ENCODE measurements at places on chromosomes 7 and 10.

DNA sequence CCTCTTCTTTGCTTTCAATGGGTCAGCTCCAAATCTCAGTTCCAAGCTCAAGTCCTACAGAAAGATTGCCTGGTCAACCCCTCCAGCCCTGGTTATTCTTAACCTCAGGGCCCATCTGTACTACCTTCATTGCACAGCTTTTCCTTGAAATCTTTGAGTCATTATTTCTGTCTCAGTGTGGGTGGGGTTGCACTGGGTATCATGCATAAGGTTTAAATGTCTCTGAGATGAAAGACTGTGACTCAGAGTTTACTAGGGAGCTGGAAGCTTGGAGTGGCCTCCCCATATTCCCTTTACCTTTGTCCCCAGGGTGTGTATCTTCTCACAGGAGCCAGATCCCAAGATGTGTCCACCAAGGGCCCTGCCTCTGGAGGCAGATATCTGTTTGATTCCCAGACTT is 3.3 kb upstream of the OR6V1 start:
- no peak for DNase-seq

GRCh38 chr10:99316374-99316773 is 12.8 kb upstream of the CNNM1 start:
- DNase-seq, result no peak

DNA sequence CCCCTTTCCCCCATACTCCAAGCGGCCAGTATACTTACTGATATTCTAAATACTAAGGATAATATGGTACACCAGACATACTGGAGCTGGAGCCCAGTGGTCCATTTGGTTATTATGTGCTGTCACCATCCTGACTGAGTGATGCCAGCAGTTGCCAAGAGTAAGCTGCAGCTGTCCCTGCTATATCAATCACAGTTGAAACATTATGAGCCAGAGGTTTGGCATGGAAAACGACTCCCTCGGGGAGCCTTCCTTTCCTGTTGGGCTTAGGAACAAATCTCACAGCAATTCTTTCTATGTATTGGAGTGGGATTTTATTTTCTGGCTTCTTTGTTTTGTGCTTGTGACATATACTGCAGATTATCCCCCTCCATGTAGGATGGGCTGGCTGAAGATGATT is 32.6 kb downstream of the STRIP2 start:
- DNase-seq, result no peak

- DNase-seq, result no peak
Observed at GRCh38 chr7:16491148-16491547, 25.6 kb upstream of the SOSTDC1 start.

DNA sequence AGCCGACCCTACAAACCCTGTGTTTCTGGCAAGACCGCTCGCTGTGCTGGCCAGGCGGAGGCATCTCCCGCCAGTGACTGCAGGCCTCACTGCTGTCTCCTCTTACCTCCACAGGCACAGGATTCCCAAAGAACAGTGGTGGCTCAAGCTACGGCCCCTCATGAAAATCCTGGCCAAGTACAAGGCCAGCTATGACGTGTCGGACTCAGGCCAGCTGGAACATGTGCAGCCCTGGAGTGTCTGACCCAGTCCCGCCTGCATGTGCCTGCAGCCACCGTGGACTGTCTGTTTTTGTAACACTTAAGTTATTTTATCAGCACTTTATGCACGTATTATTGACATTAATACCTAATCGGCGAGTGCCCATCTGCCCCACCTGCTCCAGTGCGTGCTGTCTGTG is 36.2 kb downstream of the PITRM1 start:
- no peak for DNase-seq

- no peak for DNase-seq
Observed at GRCh38 chr7:7830122-7830878, 111.9 kb upstream of the RPA3 start.

DNA sequence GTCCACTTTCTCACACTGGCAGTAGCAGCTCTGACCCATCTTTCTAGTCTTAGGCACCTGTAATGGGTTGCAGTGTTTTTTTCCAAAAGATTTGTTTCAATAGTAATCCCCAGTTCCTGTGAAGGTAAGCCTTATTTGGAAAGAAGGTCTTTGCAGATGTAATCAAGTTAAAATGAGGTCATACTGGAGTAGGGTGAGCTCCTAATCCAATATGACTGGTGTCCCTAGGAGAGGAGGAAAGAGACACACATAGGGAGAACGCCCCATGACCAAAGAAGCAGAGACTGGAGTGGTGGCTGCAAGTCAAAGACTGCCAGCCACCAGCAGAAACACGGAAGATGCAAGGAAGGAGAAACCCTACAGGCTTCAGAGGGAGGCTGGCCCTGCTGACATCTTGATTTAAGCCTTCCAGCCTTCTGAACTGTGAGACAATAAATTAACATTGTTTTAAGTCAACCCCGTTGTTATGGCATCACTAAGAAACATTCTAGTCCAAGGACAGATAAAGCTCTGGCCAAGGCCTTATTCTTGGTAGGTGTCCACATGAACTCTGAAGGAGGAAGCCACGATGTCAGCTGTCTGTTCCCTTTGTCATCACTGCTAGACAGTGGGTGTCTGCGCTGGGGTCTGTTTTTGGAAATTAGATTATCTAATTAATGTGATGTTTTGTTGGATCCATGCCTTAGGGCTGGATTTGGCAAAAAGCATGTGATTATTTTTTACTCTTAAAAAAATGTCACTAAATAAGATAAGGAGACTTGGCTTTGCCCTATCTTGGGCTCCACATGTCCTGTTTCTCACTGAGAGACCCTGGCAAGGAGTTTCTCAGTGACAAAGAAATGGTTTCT is 214.9 kb downstream of the KCNMA1 start:
- peak; percentile 22 for DNase-seq

DNA sequence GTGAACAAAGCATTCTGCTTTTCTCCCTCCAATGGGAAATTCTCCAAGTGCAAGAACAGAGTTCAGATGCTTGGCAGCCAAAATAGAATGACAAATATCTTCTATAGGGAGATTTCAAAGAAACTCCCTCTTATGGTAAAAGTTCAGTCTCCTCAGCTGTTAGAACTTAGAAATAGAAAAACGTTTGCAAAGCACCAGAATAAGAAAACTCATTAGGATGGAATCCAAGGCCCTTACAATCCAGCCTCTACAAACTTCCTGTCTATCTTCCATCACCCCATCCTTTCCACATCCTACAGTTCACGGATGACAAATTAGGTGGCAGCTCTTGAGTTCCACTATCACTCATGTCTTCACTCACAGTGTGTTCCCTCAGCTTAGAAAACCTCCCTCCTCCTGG is 25.7 kb downstream of the FAM13C start:
- no peak for DNase-seq

GRCh38 chr10:79221110-79222051 is 125.9 kb upstream of the PPIF start:
- no peak for DNase-seq

DNA sequence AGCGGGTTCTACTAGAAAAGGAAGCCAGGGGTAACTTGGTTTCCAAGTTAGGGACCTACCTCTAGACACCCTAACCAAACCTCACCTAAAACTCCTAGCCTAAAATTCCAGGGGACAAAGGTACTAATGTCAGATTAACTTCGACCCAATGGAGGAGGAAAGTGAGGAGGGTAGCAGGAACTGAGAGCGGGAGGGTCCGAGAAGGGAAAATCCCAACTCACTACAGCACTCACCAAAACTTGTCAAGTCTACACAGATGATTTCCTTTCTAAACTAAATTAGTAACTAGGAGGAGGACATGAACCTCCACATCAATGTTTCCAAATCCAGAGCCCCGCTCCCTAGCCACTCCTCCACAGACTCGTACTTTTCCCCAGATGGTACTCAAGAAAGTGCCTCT is 22.6 kb downstream of the CHCHD3 start:
- DNase-seq, result no peak
